ENCODE measurements at places on chromosomes 2 and 18.
A peak's percentile ranks its signal among the peaks of the same experiment; 100 is the strongest.

DNA sequence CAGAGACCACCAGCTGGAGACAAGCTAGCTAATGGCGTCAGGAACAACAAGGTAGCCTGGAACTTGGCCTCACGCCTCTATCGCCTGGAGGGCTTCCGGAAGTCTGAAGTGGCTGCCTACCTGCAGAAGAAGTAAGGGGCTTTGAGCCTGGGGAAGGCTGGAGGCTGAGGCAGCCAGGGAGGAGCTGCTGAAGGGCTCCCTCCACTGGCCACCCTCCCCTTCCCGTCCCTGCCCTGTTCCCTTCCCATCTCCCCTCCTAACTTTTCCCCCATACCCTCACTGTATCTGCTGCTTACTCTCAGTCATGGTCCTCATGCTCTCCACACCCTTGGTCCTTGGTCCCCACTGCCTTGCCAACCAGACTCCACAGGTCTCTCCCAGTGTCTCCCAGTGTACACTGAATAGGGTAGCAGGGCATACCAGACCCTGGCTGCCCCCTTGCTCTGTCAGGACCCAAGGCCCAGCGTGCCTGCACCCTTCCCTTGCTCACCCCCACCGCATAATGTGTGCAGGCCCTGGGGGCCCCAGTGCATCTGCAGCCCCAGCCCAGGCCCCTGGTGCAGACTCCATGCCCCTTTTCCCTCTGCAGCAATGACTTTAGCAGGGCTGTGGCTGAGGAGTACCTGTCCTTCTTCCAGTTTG lies 18.8 kb downstream of the PSD4 start:
- no peak for DNase-seq

- no peak for DNase-seq
Observed at GRCh38 chr2:105537466-105537865, 138.6 kb upstream of the FHL2 start.

- DNase-seq, result peak; percentile 35
Observed at GRCh38 chr18:75216212-75216910, 5.8 kb downstream of the TSHZ1 start.

DNA sequence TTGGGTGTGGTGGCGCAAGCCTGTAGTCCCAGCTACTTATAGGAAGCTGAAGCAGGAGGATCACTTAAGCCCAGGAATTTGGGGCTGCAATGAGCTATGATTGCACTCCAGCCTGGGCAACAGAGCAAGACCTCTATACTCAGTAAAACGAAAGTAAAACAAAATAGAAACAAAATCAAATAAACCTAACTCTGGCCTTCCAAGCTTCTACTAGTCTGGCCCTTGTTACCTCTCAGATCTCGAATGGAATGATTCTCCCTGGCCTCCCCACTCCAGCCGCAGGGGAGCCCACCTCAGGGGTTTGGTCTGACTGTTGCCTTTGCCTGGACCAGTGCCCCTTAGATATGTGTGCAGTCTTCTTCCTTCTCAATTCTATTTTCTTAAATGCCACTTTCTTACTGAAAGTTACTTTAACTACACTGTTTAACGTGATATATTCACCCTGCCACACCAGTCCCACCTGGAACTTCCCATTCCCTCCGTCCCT lies 160.0 kb upstream of the GCFC2 start:
- no peak for DNase-seq

All from astrocyte of the spinal cord (primary cell).